AG04449 (cell line): ENCODE measurements at places on chromosomes 2 and 18.

DNA sequence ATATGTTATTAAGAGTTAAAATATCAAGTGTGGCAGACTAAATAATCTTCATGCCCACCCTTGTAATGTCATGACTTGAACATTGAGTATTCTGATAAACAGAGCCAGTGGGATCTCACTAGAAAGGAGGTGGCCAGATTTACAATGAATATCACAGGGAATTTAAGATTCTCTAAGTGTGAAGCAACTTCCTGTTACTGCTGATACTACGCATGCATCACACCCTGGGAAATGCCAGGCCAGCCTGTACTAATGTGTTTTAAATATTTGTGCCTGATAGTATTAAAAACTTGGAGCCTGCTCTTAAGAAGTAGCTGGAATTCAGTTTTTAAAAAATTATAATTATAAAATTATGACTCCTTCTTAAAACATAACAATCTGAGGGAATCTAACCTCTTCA is 148.3 kb downstream of the LAMA3 start:
- DNase-seq = peak; percentile 75

DNA sequence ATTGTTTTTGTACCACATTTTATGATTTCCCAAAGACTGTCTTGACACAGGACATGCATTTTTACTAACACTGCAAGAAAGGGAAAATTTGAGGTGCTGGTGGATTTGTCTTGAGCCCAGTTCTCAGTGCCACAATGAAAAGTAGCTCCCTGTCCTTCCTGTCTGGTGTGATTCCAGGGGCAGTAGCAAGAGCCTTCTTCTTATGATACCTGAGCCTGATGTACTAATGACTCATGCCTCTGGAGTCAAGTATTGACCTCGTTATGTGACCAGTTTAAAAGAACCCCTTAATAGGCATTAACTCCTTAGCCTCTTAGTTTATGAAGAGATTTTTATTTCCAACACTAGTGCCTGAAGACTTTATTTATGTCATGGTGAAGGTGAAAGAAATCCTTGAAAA is 728.6 kb downstream of the SLC4A3 start:
- DNase-seq = no peak

GRCh38 chr18:11136241-11136640 is 13.1 kb downstream of the PIEZO2 start:
- no peak for DNase-seq

DNA sequence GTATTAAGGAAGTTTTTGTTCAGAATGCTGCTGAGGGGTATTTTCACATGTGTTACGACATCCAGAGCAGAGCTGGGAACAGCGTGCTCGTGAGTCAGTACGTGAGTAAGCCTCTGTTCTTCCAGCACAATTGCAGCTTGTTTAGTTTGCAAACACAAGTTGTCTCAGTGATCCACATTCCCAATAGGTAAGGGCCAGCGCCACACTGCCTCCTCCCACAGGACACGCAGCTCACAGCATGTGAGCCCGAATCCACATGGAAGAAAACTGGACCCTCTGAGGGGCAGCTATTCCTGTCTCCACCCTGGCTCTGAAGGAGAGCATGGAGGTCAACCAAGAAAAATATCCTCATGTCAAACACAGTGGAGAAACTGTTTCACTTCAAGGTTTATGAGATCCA is 173.9 kb upstream of the PID1 start:
- DNase-seq = peak; percentile 21

DNA sequence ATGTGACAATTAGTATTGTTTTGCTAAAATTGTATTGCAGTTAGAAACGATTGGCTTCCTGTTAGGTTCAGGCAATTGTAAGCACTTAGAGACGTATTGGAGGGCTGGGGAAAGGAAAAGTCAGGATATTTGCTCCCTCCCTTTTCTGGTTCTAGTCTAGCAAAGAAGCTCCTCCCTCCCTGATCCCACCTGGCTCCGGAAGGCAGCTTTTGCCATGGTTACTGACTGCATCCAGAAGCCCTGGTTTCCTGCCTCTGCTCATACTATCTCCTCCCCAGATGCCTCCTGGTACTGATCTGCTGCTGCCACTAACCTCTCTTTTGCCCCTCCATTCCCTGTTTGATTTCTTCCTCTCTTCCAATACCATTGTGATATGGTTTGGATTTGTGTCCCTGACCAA is 275.9 kb downstream of the MREG start:
- DNase-seq = no peak

GRCh38 chr2:237452861-237453260 is 34.2 kb upstream of the MLPH start:
- peak; percentile 55 for DNase-seq
